Hepatic stellate cell (primary cell): ENCODE measurements at places on chromosomes 6 and 20.
A peak's percentile ranks its signal among the peaks of the same experiment; 100 is the strongest.

DNA sequence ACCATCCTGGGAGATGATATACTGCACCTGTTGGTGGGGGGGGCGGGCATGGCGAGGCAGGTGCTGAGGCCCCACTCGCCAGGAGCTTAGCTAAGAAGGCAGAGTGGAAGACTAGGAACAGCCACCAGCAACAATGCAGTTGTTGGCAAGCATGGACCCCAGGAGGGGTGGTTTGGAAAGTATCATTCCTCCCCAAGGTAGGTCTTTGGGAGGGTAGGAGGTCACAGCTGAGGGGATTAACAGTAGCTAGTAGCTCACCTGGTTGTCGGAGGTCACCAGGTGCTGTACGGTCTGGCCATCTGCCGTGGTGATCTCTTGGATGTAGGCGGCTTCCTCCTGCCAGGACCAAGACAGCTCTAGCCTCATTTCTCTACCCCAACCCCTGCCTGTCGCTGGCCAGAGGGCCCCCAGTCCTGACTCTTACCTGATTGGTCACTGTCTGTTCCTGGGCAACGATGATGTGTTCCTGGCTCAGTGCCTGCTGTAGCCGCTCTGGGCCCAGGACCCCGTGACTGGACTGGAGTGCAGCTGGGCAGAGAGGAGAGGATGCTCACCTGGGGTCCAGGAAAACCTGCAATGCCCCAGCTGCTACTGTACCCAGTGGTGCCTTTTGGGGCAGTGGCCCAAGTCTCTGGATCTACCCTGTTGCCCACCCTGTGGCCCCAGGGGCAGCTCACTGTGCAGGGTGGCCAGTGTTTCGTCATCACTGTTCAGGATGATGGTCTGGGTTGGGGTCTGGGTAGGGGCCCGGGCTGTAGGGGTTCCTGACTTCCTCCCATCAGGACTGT, 15.3 kb downstream of the PCIF1 start:
- no peak for DNase-seq

- peak; percentile 82 for DNase-seq
These were observed 39.5 kb downstream of the HDDC2 start for GRCh38 chr6:125262016-125263013.

- no peak for DNase-seq
These were observed 8.2 kb downstream of the NT5DC1 start for GRCh38 chr6:116108836-116109235.

DNA sequence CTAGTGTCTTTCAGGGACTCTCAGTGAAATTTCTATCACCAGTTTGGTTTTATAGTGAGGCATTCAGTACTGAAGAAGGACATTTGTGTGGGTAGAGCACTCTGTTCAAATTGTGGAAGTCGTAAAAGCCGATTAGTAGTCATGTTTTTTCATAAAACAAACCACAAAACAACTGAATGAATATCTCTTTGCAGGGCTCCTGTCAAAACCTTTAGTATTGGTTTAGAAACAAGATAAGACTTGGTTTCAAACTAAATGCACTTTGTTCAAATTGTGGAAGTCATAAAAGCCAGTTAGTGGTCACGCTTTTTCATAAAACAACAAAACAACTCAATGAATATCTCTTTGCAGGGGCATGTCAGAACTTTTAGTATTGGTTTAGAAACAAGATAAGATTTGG, 23.8 kb downstream of the ADGRF4 start:
- no peak for DNase-seq

DNA sequence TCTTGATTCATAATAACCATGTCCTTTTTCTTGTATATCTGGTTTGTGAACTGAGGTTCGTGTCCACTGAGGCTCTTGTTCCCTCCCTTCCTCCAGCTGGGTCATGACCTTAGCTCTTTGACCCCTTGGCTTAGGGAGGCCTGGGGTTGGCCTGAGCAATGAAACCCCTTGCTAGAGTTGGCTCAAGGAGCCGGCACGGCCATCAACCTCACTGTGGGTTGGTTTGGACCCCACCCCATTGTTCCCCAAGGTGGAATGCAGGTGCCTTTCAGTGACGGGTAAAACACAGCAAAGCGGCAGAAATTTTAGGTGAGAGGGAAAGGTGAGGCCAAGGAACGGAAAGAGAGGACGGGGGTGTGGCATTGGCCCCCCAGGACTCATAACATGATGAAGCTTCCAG, 44.5 kb upstream of the PHACTR3 start:
- DNase-seq, result no peak

- DNase-seq, result no peak
These were observed 47.2 kb upstream of the STMND1 start for GRCh38 chr6:17054647-17055046.

GRCh38 chr6:29759457-29759856, 36.2 kb downstream of the HLA-F start:
- no peak for DNase-seq

- DNase-seq, result no peak
These were observed 103.4 kb upstream of the KCNG1 start for GRCh38 chr20:51126337-51126736.

GRCh38 chr6:10800810-10801209, 37.5 kb downstream of the MAK start:
- peak; percentile 13 for DNase-seq

GRCh38 chr6:5989141-5989723, 17.5 kb downstream of the NRN1 start:
- DNase-seq, result no peak

GRCh38 chr6:135212020-135212806, 31.1 kb downstream of the MYB start:
- peak; percentile 21 for DNase-seq

- no peak for DNase-seq
These were observed 51.7 kb downstream of the UQCC1 start for GRCh38 chr20:35360033-35360432.

DNA sequence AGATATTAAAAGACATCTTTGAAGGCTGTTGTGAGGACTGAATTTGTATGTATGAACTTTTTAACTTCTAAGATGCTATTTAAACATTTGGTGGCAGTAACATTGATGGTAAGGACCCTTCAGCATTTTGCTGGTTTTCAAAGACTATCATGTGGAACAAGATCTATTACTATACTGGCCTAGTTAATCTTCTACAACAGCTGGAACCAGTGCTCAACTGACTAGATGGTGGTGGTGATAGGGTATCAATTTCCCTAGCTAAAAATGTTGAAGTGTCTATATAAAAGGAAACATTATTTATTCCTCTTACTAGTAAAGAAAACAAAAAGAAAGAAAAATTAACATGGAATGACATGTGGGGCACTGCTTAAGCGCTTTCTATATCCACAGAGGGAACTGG, 195.7 kb downstream of the TASP1 start:
- no peak for DNase-seq

- no peak for DNase-seq
These were observed 222.8 kb upstream of the CITED2 start for GRCh38 chr6:139597087-139597763.

- no peak for DNase-seq
These were observed 16.9 kb upstream of the PTCRA start for GRCh38 chr6:42898891-42899361.

DNA sequence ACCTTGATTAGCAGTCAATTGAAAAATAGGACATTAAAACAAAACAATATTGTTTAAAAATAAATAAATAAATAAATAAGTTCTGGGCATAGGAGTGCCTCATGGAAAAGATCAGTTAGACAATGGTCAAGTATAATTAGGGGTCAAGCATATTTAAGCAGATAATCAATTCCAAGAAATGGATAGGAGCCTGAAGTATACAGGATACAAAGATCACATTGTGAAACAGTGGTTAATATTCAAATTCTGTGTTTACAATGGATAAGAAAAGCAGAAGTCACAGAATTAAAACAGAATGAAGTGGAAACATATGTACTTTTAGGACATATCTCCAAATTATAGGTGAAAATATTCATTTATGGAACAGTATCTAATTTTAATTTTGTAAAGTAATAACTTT, 1028.6 kb upstream of the CITED2 start:
- DNase-seq, result no peak

DNA sequence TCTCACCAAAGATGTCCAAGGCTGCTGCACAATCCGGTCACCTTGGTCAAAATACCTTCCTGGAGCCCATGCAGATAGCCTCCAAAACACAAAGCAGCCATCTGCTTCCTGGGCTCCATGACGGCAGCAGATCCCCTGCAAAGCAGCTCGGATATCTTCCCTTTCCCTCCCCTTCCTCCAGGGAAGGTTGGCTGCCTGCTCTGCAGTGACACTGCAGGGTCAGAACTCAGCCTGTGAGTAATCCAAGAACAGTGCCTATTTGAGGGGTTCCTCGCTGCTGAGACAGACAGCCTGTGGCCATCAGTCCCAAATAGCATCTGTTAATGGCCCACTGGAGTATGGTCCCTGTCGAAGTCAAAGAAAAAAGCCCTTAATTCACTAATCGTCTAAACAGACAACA, 270.8 kb downstream of the PREX1 start:
- no peak for DNase-seq

GRCh38 chr6:104527311-104527710, 332.4 kb downstream of the HACE1 start:
- no peak for DNase-seq

GRCh38 chr6:90846824-90847223, 260.0 kb upstream of the MAP3K7 start:
- no peak for DNase-seq

- no peak for DNase-seq
These were observed 25.0 kb upstream of the CDKAL1 start for GRCh38 chr6:20509212-20509611.

GRCh38 chr20:50089787-50090177, 23.2 kb downstream of the UBE2V1 start:
- no peak for DNase-seq

DNA sequence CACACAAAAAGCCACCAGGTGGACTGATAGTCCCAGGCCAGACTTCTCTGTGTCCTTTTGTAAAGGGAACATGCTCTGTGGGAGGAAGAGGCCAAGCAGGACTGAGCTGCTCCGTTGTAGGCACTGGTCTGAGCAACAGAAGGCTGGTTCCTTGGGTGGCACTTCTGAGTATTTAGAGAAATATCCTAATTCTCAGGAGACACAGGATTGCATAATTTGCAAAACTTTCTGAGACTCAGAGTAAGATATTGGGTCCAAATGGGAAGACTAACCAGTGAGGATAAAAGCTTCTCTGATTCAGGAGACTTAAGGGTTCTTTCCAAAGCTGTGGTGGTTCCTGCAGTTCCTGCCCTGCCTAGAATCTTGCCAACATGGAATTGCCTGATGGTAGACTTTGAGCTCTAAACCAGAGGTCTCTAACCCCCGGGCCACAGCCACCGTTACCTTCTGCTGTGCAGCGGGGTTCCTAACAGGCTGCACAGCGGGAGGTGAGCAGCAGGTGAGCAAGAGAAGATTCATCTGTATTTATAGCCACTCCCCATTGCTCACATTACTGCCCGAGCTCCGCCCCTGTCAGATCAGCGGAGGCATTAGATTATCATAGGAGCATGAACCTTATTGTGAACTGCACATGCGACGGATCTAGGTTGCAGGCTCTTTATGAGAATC, 107.0 kb downstream of the OLIG3 start:
- no peak for DNase-seq

GRCh38 chr6:474453-475185, 83.1 kb downstream of the IRF4 start:
- DNase-seq, result no peak

DNA sequence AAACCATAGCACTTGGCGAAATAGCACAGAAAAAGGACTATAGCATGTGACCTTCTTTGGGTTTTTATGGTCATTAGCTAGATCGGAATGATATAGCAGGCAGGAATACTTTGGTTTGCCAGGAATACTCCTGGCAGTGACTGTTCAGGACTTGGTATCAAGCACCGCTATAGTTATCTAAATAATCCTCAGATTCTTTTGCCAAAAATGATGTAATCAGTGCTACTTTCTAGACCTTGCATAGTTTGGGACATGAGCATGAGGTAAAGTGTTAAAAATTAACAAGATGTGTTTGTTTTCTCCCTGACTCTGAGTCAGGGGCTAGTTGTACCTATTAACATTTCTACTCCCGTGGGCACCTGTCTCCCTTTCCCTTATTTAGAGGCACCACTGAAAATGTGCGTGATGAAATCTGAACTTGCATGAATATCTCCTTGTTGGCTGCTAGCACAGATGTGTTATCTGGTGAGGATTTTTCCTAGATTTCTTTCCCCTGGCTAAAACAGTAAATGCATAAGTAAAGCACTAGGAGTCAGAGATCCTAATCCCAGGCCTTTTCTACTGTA, 511.0 kb downstream of the CDKAL1 start:
- no peak for DNase-seq

GRCh38 chr6:17491416-17492142, 98.2 kb downstream of the CAP2 start:
- no peak for DNase-seq

GRCh38 chr6:129510950-129511349, 199.0 kb downstream of the ARHGAP18 start:
- no peak for DNase-seq

GRCh38 chr6:52953911-52954839, 40.9 kb downstream of the GSTA4 start:
- no peak for DNase-seq

- DNase-seq, result no peak
These were observed 26.7 kb upstream of the ADA start for GRCh38 chr20:44678242-44678641.

DNA sequence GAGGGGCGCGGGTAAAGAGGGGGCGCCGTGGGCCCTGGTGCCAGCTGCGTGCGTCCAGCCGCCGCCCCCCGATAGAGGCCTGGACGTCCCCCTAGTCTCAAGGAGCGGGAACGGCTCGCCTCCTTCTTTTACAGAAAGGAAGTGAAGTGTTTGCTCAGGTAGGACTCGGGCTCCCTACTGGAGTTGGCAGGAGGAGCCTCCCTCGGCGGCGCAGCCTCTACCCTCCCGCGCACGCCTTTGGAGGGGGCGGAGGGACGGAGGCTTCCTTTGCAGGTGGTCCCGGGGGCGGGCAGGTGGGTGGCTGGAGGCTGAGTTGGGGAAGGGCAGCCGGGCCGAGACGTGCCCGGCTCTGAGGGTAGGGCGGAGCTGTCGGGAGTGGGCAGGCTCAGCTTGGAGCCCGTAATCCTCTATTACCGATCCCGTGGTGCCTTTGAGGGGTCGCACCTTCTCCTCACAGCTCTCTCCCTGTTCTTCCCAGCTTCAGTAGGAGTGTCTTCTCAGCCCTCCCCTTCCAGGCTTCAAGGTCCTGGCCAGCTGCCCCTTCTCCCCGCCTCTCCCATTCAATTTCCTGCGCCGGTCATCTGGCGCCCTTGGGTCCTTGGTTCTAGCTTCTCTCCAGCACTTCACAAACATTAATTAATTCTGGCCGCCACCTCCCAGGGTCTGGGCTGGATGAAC, 728 bp downstream of the ITPR3 start:
- no peak for DNase-seq

GRCh38 chr6:118935331-118935668, 341 bp upstream of the MCM9 start:
- DNase-seq, result no peak

- no peak for DNase-seq
These were observed 52.2 kb downstream of the ZMYND8 start for GRCh38 chr20:47304287-47304686.

DNA sequence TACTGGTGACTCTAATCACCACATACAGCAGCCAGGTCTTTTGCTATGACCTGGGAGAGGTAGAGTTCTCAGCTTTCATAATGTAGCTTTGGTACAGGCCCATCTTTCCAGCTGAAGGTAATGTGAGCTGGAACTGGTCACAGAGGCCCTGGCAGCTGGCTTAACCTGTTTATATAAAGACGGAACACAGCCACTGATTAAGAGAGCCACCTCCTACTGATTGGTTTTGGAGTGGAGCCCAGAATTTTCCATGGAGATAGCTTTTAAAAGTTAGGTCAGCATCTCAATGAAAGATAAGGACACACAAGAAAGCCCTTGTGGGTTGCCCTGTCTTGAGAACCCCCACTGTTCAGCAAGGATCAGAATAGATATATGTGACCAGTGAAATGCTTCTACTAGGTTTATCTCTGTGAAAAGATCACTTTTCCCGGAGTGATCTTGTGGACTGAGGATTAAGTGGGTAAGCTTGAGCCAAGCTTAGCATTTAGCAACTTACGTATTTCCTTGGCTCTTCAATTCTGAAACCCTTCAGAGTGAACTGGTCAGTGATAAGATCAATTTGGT, 213.7 kb upstream of the CITED2 start:
- DNase-seq, result no peak
